ENCODE measurements at places on chromosomes 1 and 21.
A peak's percentile ranks its signal among the peaks of the same experiment; 100 is the strongest.

- peak; percentile 74 for DNase-seq
Observed at GRCh38 chr1:34597877-34598514, 156.9 kb upstream of the GJB5 start.

DNA sequence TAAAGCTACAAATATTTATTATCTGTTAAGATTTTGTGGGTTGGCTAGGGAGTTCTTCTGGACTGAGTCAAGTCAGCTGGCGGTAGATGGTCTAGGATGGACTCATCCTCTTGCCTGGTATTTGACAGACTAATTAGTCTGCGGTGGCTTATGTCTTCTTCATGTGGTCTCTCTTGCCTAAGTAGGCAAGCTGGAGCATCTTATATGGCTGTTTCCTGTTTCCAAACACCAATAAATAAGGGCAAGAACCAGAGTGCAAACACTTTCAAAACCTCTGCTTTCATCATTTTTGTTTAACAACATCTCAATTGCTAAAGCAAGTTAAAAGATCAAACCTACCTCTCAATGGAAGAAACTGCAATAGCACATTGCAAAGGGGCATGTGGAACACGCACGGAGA is 484.8 kb downstream of the PTPRC start:
- no peak for DNase-seq

DNA sequence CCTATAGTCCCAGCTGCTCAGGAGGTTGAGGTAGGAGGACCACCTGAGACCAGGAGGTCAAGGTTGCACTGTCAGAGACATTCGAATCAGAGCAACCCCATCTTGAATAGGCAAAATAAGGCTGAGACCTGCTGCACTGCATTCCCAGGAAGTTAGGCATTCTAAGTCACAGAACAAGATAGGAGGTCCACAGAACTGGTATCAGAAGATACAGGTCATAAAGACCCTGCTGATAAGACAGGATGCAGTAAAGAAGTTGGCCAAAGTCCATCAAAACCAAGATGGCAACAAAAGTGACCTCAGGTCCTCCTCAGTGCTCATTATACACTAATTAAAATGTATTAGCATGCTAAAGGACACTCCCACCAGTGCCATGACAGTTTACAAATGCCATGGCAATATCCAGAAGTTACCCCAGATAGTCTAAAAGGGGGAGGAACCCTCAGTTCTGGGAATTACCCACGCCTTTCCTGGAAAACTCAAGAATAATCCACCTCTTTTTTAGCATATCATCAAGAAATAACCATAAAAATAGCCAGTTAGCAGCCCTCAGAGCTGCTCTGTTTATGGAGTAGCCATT is 65.2 kb upstream of the KLHDC7A start:
- DNase-seq: no peak

- DNase-seq: peak; percentile 33
Observed at GRCh38 chr1:186183970-186184628, 191.0 kb downstream of the TPR start.

GRCh38 chr1:85322655-85323054 is 46.2 kb upstream of the BCL10 start:
- no peak for DNase-seq

All from activated CD4-positive, alpha-beta T cell treated with anti-CD3 and anti-CD28 coated beads, Interleukin-10, Interleukin-2, amounts not matched to agents 100 ng/mL and 50 ng/mL, durations not matched to agents 16 hours and 8 hours (primary cell).